ENCODE measurements at places on chromosomes 13 and 19.

GRCh38 chr13:22077205-22077683 is 406.4 kb downstream of the FGF9 start:
- no peak for DNase-seq

GRCh38 chr13:30652746-30653386 is 35.1 kb downstream of the USPL1 start:
- DNase-seq: no peak

DNA sequence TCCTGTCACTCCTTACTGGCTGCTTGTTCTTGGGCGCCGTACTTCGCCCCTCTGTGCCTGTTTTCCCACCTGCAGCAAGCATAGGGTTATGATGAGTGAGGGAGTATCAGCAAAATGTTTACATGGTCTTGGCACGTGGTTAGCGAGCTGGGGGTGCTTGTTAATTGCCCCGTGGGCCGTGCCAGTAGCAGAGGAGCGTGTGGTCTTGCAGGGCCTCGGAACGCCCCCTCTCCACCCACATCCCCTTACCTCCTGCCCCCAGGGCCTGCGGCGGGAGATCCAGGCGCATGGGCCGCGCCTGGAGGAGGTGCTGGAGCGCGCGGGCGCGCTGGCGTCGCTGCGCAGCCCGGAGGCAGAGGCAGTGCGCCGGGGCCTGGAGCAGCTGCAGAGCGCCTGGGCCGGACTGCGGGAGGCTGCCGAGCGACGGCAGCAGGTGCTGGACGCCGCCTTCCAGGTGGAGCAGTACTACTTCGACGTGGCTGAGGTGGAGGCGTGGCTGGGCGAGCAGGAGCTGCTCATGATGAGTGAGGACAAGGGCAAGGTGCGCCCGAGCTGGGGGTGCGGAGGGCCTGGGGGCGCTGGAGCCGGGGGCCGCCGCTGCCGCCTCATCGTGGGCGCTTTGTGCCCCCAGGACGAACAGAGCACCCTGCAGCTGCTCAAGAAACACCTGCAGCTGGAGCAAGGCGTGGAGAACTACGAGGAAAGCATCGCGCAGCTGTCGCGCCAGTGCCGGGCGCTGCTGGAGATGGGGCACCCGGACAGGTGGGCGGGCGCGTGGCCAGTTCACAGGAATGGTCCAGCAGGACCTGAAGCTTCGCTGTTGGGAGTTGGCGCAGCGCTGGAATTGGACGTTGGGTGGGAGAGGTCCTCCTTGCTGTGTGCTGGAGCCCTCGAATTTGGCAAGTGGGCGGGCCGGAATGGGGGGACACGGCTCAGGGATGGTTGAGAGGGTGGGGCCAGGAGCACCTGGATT is 22.5 kb upstream of the SHKBP1 start:
- no peak for DNase-seq

DNA sequence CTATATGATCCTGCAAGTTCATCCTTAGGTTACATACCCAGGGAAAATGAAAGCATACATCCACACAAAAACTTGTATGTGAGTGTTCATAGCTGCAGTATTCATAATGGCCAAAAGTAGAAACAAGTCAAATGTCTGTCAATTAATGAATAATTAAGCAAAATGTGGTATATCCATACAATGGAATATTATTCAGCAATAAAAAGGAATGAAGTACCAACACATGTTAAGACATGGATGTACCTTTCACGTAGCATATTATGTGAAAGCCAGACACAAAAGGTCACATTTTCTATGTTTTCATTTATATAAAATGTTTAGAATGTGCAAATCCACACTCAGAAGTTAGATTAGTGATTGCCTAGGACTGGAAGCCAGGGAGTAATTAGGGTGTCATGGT is 75.4 kb downstream of the ZNF429 start:
- DNase-seq: no peak

DNA sequence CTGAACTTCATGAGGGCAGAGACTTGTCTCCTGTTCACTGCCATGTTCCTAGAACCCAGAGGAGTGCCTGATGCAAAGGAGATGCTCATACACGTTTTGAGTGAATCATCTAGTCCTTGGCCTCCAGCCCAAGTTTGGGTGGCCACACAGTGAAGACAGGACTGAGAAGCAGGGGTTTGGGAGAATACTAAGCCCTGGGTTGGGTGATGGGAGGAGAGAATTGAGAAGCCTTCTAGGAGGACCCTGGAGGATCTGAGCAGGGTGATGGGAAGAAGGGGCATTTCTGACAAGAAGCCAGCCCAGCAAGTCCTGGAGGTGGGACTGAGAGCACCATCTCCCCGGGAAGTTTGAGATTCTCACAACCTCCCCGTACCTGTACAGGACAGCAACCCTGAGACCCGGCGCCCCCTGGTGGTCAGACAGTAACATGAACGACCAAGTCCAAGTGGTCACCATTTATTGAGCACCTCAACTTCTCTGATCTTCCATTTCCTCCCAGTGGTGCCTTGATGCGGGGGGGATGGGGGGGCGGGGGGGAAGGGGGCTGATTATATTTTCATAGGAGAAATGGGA is 11.0 kb downstream of the CTU1 start:
- peak; percentile 52 for DNase-seq

All from iris pigment epithelial cell (primary cell).